Stromal cell of bone marrow (primary cell): ENCODE measurements at places on chromosomes 11 and 22.

GRCh38 chr11:78295347-78295746 lies 106.6 kb downstream of the USP35 start:
- no peak for DNase-seq

GRCh38 chr11:102874852-102875251 lies at the start of gene MMP12:
Gene MMP12, minus strand, starts transcription at chr11:102874982. Its CDS starts 45 bp downstream, at chr11:102874937.
- no peak for DNase-seq

GRCh38 chr22:45240810-45241631 lies at the start of gene KIAA0930:
Gene KIAA0930, minus strand, starts transcription at chr22:45240894. Its CDS starts 191 bp downstream, at chr22:45240703.
- peak; percentile 28 for DNase-seq

DNA sequence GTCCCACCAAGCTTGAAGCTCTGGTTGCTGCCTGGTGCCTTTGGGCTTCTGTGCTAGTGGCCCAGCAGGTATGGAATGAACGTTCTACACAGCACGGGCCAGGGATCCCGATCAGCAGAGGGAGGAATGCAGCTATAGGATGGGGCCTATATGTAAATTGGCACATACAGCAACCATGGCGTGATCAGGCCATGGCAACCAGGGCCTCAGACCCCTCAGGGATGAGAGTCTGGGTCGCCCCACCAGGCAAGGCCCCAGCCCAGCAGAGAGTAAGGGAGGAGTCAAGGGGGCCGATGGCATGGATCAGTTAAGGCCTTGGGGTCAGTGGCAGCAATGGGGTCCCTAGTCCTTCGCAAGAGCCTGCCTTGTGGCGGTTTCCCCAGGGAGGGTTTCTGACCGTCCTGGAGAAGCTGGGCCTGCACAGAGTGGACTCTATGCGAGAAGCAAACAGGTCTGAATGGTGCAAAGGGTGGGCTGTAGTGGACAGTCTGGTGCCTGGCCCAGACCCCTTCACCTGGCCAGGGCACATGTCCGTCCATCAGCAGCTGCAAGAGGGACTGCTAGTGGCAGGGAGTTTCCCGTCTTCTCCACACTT lies 98.6 kb downstream of the RPS6KA4 start:
- DNase-seq = no peak
